Renal pelvis (tissue), 12 donors: ENCODE measurements at places on chromosomes 16 and 17. TPM values are rescaled to one million over a fixed set of nuclear protein-coding genes. Genes with fewer than 3 reads are reported as not detected.

DNA sequence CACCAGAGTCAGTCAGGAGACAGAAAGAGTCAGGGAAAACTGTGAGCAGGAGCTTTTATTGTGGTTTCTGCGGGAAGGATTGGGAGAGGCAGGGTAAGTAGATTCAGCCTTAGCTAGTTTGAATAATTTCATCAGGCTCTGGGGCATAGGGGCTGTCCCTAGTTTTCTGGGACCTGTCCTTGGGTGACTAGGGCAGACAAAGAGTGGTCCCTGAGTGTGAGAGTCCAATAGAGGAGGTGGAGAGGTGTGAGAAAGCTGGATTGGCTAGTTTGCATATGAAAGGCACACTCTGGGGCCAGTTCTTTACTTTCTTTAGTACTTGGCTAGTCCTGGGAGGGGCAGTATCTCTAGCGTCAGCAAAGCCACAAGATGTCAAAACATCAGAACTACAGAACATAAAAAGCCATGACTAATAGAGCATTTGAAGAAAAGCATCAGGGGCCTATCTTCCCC is 255.6 kb downstream of the HS3ST3A1 start:
- DNase-seq = no peak

- DNase-seq = no peak
Measured at GRCh38 chr16:87243478-87243877, 73.7 kb downstream of the C16orf95 start.

- no peak for DNase-seq
Measured at GRCh38 chr17:57505841-57506773, 239.0 kb downstream of the CCDC182 start.

- no peak for DNase-seq
Measured at GRCh38 chr16:72317446-72317845, 145.5 kb upstream of the PMFBP1 start.

DNA sequence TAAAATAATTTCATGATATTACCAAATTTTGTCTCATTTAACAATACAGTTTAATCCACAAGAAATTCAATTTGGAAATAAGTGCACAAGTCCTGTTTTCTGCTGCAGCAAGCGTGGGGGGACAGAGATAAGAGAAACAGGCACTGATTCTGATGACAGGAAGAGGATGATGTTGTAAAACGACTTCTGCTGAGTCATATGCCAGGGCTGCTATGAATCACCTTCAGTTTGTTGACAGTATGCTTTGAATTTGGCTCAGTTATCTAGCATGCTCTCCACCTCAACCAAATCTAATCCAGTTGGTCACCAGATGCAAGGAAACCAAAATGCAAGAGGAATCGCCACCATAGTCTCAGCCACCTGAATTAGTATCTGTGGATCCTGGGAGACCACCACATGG is 244.1 kb upstream of the MON1B start:
- no peak for DNase-seq

DNA sequence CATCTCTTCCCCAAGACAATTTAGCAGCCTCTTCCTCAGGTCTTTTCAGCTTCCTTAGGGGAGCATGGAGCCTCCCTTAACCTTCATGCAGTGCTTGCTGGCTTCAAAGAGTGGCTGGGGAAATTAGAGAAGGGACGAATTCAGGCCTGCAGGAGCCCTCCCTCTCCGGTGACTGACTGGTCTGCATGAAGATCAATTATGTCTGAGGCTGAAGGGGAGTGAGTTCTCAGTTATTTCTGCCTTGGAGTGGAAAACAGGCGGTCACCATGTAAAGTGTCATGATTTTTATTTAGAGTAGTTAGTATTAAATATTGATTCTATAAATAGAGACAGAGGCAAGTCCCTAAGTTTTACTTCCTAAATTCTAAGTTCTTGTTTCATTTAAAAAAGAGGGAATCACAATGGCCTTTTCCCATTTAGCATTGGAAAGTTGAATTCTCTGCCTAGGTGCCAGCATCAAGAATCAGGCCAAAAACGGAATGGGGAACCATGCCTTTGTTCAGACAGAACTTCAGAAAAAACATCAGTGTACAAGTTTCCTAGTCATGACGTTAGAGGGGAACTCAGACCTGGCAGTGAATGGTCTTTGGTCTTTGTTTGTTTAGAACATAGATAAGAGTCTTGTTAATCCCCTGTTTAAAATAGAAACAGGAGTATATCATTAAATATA is 4.4 kb downstream of the GABARAPL2 start:
- DNase-seq = no peak

- DNase-seq = no peak
Measured at GRCh38 chr16:73040136-73040535, 7.8 kb downstream of the ZFHX3 start.

DNA sequence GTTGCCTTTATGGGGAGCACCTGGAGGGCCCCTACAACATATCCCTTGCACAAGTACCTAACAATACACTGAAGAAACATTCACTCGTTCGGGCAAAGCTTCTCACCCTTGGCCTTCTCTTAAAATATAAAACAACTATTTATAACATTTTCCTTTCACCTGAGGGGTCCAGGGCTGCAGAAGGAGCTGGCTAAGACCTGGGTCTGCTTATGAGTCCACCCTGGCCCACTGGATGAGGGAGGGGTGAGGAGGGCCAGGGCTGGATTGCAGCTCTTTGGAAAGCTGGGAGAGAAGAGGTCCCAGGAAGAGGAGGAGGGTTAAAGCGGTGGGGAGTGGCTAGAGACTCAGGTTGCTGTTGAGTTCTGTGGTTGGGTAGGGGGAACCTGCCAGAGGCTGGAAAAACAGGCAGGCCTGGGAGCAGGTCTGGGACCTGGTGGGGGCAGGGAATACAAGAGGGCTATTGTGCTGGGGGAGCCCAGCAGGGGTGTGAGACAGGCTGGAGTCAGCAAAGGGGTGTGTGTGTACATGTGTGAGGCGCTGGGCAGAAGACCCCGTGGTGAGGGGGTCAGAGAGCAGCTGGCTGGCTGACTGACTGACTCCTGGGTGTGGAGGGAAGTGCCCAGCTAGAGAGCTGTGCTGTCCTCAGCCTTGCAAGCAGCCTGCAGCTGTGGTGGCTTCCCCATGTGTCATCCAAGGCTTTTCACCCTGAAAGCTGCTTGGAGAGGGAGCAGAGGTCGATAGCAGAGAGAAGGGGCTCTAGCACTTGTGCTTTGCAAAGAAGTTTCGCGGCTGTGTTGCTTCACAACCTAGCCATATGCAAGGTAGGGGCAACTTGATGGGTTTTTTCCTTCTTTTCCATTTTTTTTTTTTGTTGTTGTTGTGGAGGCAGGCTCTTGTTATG is 10.2 kb upstream of the MRC2 start:
- DNase-seq = no peak

- DNase-seq = no peak
Measured at GRCh38 chr17:17732892-17733670, 51.8 kb downstream of the RAI1 start.

- peak; percentile 58 for DNase-seq
Measured at GRCh38 chr17:38871247-38872015, 1.6 kb downstream of the LASP1 start.

- peak; percentile 92 for DNase-seq
Measured at GRCh38 chr16:49639739-49640431, 216.0 kb downstream of the ZNF423 start.

- no peak for DNase-seq
Measured at GRCh38 chr17:29575511-29576213, 7.2 kb downstream of the TP53I13 start.

DNA sequence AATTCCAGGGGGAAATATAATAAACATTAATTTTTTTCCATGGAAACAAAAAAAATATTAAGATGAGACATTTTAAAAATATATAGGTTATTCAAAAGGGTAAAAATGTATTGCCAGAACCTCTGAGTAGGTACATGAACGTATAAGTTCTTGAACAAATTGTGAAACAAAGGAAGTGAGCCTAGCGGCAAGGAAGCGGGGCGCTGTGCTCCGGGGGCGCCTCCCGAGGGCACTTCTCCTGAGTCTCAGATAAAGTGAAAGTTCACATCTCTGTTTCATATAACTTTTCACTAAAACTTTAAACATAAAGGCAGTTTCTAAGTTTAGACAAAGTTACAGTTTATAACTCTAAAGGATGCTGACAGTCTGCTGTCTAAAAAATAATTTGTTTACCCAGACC is 52.3 kb downstream of the TNRC6C start:
- DNase-seq = no peak

- DNase-seq = peak; percentile 57
Measured at GRCh38 chr17:2122641-2123302, 67.9 kb downstream of the HIC1 start.

DNA sequence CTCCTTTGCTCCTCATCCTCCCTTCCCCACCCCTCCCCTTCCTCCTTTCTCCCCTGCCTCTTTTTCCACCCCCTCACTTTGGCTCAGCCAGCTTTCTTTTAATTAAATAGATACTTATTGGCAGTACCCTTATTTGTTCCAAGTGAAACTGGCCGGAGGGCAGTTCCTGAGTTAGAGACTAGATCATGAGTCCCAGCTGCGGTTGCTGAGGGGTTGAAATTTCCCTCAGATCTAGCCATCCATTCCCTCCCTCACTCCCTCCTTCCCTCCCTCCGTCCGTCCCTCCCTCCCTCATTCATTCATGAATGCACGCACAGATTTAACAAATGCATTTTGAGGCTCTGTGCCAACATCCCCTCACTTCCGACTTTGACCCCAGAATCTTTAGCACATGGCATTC is 519.2 kb upstream of the EEF2KMT start:
- no peak for DNase-seq

DNA sequence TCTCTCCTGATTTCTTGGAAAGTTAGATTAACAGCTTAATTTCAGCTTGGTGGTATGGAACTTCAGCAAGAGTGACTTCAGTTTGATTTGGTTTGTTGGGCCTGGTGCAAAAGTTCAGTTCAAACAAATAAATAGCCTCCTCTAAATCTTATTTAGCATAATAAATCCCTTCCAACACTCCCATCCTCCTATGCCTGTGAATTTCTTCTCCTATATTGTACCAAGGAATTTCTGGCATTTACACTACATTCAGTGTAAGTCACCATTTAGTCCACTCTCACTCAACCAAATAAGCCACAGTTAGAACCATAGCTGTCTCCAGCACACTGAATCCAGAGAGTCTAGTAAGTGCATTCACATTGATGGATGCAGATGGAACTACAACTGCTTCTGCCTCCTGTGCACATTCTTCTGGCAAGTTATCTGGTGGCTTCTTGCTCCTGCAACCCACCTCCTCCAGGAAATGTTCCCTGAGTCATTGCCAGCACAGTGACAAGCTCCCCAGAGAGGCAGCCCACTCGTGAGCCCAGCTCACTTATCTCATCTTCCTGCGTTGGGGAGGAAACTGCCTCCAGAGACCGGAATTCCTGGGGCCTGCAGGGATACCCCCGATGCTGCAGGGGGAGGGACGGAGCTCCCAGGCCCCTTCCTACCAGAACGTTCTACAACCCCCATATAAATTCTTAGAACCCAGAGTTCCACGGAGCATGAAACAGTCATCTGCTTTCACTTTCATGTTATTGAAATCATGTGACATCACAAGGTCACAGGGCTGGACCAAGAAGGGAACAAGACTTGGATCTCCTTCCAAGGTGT is 318.3 kb downstream of the PHKB start:
- no peak for DNase-seq

DNA sequence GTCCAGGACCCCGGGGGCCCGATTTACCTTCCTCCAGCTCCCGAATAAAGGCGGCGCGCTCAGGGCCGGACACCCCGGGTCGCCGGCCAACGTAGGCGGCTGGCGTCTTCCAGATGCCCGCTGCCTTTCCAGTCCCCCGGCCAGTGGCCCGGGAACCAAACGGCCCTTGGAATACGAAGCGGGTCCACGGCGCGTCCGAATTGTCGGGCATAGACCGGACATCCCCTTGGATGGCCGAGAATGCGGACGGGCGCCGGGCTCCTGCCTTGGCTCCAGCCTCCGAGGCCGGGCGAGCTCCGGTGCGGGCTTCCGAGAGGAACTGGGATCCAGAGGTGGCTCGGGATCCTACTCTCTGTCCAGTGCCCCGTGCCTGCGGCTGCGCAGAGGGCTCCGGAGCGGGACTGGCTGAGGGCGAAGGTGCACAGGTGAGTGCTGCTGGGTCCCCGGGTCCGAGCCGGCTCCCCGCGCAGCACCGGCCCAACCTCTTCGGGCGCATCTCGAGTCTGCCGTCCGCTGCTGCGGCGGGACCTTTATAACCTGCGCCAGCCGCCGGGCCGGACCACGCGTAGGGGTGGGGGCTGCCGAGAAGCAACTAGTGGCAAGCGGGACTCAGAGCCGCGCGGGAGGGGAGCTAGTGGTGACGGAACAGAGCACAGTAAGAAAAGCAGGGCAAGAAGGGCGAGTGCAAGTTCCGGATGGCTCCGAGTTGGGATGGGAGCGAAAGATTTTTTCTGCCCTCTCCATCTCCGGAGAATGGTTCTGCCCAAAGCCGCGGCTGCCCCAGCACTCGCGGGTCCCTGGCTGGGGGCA is at the start of gene HAP1:
HAP1 (minus strand) TSS at position 505 of the 810 bp plus-strand sequence; CDS start at position 496, 9 bp downstream.
- peak; percentile 36 for DNase-seq

GRCh38 chr17:58217766-58218165 is 1.3 kb downstream of the MKS1 start:
- DNase-seq = no peak

DNA sequence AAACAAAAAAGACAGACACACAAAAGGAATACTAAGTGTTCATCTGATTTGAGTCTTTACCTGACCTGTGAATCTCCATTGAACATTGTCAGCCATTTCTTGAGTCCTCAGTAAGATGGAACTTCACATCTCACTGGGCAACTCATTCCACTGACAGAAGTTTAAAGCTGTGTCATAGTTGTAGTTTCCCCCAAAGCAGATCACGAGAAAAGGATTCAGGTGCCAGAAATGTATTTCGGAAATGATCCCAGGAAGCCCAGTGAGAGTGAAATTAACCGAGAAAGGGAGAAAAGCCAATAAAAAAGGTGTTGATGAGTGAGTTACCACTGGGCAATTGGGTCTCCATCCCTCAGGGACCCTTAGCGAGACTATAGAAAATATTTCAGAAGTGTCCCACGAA is 6.5 kb downstream of the CHD9 start:
- no peak for DNase-seq

- no peak for DNase-seq
Measured at GRCh38 chr16:8697965-8698364, 23.5 kb downstream of the ABAT start.

DNA sequence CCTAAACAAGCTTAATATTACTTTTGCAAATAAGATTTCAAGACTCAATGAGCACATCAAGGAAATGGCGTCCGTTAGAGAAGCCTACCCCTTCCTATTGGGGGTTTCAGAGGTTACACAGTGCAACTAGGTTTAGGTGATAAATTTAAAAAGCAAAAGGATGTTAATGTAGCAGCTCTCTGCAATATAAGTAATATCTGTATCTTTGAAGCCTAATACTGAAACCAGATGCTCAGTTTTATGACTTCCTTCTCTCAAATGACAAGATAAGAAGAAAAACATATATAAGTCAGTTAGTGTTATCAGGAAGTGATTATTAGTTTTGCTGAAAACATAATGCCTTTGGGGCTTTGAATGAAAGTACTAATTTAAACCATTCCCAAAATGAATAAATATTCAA is 54.3 kb upstream of the MED13 start:
- DNase-seq = no peak

DNA sequence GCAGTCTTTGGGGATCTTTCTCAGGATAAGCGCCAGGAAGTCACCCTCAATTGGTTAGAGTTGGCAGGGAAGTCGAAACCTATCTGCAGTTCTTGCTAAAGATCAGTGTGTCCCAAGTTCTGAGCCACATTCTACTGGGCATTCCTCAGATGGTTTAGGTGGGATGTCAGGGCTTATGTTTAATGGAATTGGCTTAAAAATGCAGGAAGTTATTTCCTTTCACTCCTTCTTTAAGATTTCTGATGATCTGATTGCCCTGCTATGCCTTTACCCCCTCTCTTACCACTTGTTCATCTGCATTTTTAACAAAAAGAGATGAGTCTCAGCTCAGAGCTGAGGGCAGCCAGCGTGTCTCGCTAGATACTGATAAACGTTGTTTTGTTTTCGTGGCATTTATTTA is 30.8 kb downstream of the FOXL1 start:
- DNase-seq = no peak

Gene SEPTIN12
- not detected for polyA plus RNA-seq

Gene PPP1R27
- polyA plus RNA-seq = not detected

Gene TAC4
- polyA plus RNA-seq = 0.16 TPM

Gene KRTAP2-2
- polyA plus RNA-seq = not detected
